ENCODE measurements at places on chromosomes 2 and 18.

DNA sequence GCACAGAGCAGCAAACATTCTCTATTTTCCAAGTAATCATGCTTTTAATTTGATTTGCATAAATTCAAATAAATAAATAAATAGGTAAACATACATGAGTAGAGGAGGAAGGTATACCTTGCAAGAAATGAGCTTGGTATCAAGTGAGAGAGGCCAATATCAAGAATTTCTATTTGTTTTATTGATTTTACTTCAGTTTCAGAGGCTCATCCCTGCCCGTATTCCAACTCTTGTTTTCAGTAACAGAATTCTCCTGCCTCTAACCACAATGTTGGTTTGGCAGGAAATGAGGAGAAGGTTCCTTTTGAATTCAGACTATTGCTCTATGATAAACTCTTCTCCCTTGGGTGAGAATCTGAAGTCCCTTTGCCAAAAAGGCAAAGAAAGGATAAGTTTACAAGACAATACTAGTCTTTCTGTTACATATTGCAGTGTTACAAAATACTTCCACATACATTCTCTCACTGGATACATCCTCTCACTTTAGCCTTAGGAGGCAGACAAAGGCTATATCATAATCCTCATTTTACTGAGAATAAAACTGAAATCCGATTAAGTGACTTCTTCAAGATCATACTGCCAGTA lies 68.3 kb upstream of the ZNF397 start:
- no peak for DNase-seq

- DNase-seq = no peak
These were observed 29.8 kb downstream of the TOGARAM2 start for GRCh38 chr2:29010946-29011345.

- DNase-seq = no peak
These were observed 68.7 kb downstream of the ZFP36L2 start for GRCh38 chr2:43157506-43158246.

- no peak for DNase-seq
These were observed 4.6 kb downstream of the PTGR3 start for GRCh38 chr18:75204269-75204731.

DNA sequence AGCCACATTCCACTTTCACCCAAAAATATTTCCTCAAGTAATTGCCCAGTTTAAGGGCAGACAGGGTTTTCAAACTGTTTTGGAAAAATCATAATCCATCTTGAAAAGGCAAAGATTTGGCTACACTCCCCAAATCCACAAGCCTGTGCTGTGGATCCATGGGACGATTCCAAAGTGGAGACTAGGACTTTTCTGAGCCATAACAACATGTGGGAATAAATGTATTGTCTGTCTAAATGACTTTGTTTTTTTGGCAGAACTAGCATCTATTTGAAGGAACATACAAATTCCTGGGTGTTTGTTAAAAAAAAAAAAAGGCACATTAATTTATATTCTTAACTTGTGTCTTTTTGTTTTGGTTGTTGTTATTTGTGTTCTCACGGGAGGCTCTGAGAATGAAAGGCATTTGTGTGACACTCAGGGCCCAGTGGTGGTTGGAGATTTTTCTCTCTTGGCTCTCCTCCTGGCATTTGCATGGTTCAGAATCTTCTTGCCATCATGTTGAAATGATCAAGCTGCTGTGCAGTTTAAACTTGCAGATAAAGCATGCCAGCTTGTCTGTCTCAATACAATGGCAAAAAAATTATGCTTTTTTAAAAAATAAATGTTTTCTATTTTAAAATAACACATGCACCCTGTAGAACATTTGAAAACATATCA lies 277.4 kb downstream of the EN1 start:
- no peak for DNase-seq

GRCh38 chr2:75559680-75560021 lies 1.1 kb downstream of the EVA1A start:
- no peak for DNase-seq

DNA sequence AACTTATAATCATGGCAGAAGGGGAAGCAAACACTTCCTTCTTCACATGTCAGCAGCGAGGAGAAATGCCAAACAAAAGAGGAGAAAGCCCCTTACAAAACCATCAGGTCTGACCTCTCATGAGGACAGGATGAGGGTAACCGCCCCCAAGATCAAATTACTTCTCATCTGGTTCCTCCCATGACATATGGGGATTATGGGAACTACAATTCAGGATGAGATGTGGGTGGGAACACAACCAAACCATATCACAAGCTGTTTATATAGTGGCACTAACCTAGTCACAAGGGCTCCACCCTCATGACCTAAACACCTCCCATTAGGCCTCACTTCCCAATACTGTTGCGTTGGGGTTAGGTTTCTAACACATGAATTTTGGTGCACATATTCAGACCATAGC lies 110.0 kb downstream of the OSBPL6 start:
- DNase-seq = no peak

DNA sequence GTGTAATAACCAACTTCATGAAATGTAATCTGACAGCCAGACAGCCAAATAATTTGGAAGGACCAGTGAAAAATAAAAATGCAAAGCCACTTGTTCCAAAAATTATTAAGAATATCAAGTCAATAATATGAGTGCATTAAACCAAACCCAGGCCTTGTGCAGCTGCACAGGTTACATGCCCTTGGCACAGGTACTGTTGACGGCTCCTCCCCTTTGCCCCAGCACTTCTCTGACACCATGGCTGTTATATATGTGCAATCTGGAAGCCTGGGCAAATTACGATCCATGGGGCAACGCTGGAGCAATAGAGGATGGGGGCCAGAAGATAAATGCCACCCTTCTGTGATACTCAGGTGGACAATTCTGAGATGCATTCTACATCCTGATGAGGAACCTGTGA lies 68.9 kb downstream of the METTL4 start:
- DNase-seq = no peak

DNA sequence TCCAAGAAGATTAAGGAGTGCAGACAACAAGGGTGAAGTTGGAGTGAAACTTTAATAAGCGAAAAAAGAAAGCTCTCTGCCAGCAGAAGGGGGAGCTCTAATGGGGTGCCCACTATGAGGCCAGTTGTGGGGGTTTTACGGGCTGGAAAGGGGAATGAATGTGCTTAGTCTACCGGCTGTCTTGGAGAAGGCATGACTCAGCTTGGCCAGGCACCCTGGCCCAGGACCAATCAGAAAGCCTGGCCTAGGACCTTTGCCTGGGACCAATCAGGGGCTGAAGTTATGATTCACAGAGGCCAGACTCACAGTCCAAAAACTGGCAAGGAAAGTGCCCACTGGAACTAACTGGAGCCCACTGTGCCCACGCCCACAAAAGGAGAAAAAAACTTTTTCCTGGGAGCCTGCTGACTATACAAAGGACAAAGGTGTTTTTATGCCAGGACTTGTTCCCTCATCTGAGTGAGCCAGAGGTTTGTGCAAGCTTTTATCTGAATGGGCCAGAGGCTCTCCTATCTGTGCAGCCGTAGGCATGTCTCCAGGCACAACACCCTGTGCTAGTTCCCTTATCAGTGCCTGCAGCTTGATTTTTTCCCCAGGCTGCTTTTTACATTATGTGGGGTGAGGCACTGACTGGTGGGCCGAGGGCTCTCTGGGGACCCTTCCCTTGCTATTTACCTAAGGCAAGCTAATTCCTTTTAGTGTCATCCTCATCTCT lies 18.6 kb downstream of the CMPK2 start:
- no peak for DNase-seq

- no peak for DNase-seq
These were observed 3.6 kb upstream of the GBX2 start for GRCh38 chr2:236171680-236172254.

DNA sequence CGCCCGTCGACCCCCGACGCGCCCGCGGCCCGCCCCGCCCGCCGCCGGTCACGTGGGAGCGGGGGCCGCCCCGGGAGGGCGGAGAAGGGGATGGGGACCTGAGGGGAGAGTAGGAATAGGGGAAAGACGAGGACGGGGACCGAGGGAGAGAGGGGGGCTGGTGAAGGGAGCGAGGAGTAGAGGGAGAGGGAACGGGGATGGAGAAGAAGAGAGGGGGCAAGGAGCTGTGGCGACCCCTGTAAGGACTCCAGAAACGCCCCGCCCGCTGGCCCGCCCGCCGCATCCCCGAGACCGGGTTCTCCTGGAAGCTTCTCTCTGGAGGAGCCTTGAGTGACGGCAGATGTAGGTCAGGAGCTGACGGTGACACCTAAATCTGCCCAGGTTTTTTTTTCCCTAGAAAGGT lies 615 bp downstream of the ADNP2 start:
- no peak for DNase-seq

GRCh38 chr2:28593160-28593755 lies 97.4 kb downstream of the PLB1 start:
- no peak for DNase-seq

GRCh38 chr2:43939695-43940256 lies 56.0 kb downstream of the LRPPRC start:
- DNase-seq = no peak

DNA sequence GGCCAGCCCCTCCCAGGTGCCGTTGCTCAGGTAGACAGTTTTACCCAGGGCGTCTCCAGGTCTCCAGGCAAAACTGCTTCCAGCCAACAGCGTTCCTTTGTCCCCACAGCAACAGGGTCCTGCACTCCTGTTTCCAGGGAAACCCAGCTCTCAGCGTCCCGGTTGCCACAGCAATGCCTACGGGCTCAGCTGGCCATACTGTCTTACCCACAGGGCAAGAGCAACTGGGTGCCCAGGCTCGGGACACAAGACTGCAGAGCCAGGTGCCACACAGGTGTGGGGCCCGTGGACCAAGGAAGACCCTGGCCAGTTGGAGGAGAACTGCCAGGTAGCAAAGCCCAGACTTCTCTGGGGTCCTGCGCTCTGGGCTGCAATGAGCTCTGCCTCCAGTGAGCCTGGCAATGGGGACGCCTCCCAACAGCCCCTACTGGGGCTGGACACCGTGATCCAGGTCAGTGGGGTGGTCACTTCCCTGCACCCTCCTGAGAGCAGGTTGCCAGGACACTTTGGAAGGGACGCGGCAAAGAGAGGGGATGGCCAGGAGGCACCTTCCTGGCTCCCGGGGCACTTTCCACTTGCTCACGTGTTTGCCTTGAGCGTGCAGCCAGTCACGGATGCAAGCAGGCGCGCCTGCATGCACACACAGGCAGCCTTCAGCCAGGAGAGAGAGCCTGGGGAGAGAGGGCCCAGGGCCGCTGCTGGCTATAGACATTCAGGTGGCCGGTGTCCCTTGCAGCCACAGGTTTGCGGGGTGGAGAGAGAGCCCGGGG lies at the start of gene CROCC2:
Gene CROCC2 (plus strand): TSS at position 196 of the 770 bp plus-strand sequence. CDS start 178 bp downstream, at position 374.
- no peak for DNase-seq

DNA sequence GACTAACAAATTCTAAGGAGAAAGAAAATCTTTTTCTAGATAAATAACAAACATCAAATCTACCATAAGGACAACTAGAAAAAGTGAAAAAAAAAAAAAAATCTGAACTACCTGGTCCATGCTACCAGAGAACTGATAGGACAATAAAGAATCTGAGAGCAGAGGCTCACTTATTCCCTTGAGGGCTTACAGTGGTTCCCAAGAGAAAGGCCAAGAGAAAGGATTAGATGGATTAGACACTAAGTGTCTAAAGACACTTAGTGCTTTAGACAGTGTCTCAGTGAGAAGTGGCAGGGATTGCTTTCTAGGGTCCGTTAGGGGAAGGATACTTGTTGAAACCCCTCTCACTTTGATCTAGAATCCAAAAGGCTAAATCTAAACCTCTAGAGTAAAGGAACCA lies 78.2 kb downstream of the COA5 start:
- no peak for DNase-seq

DNA sequence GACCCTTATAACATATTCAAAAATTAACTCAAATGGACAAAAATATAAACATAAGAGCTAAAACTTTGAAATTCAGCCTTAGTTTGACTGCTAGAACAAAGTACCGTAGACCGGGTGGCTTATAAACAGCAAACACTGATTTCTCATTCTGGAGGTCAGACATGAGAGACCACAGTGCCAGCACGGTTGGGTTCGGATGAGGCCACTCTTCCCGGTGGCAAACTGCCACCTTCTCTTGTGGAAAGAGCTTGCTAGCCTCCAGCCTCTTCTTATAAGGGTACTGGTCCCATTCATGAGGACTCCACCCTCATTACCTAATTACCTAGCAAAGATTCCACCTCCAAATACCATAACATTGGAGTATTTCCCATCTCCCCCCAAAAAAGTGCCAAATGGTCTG lies 91.3 kb downstream of the FAM210A start:
- no peak for DNase-seq

GRCh38 chr2:43388371-43388770 lies 162.0 kb upstream of the ZFP36L2 start:
- DNase-seq = no peak

DNA sequence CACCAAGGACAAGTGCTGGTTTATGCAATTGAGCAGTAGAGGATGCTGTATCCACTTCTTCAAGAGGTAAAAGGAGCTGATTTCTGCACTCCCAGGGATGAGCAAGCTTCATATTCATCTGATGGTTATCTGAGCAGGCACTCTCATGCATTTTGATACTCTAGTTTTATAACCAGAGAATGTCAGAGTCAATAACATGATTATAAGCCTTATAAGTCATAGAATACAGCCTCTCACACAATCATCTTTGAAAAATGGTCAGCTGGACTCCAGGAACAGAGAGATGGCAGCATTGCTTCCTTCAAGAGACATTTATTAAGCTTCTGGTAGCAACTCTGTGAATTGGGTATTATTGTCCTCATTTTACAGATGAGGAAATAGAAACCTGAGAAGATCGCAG lies 167.1 kb downstream of the SLC8A1 start:
- DNase-seq = no peak

DNA sequence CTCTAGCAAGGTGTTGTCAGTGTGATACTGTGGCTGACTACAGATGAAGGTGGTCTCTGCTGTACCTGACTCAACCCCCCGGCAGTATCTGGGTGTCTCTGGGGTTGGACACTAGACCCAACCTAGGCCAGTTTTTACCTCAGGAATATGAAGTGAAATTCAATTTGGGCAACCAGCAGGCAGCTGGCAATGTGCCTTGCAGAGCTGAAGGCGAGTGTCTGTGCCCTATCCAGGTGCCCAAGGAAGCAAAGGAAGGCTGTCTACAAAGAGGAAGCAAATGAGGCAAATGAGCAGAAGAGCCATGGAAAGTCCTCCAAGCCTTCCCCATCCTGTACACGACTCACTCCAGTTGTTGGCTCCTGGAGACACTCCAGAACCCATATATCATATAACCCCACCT lies 264.6 kb upstream of the AGAP1 start:
- DNase-seq = no peak
